ENCODE measurements at places on chromosomes 3 and 15.
A peak's percentile ranks its signal among the peaks of the same experiment; 100 is the strongest.

DNA sequence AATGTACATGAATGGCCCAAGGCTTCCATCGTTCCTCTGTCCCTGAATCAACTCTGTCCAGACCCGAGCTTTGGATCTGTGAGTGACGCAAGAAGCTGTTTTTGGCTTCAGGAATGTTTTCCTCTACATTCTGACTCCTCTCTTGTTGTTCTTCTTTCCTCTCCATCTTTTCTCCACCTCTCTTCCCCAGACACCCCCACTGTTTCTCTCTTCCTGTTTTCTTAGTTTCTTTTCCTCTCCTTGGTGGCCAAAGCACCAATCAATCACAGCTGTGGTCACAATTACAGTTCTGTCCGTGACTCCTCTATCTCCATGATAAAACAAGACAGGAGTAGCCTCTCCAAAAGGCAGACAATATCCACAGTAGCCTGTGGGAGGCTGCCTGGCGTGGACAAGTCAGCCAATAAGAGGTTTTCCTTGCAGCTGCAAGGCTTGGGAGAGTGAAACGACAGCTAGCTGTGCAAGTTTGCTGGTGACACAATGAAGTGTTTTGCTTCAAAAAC is 4.9 kb upstream of the TMEM212 start:
- peak; percentile 76 for DNase-seq

DNA sequence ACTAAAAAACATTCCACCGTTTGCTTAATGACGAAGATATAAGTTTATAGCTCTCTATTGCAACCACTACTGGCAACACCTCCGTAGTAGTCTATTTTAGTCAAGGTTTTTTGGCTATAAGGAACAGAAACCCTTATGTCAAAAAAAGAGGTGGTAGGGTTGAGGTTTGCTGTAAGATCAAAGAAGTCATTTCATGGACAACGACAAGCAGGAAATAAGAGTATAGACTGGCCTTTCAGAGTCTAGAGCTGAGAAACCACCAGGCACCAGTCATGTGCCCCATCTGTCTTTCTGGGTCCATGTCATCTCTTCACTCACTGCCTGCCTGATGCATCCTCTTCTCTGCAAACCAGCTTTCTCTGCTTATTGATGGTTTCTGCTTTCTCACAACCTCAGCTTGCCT is 42.7 kb downstream of the THBS1 start:
- no peak for DNase-seq

- DNase-seq, result no peak
Measured at GRCh38 chr15:90009301-90010022, 8.3 kb downstream of the ZNF710 start.

DNA sequence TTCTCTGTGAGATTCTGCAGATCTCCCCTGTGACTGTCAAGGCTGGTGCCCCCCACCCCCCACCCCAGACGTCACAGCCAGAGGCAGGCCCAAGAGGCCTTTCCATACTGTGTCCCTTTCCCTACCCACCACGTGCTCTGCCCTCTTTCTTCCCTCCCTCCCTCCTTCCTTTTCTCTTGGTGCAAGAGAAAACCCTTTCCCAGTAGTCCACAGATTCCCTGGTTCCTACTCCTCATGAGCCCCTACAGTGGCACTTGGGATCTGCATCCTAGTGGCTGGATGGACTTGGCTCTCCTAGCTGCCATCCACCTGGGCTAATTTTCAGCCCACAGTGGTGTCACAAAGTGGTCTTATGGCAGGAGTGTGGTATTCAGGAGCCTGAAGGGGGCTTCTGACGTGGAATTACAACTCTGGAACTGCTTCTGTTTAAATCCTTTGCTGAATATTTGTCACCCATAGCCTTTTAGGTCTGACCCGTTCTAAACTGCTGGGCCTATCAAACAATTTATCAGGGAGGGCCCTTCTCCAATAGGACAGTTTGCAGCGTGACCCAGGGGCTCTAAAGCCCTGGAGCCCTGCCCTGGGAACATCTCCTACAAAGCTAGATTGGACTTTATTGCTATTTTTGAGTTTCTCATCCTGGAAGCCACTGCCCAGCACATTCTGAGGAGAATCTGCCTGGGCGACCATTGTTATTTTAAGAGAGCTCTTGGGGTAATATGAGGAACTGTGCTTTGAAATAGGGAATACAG is 35.3 kb downstream of the KLF13 start:
- no peak for DNase-seq

DNA sequence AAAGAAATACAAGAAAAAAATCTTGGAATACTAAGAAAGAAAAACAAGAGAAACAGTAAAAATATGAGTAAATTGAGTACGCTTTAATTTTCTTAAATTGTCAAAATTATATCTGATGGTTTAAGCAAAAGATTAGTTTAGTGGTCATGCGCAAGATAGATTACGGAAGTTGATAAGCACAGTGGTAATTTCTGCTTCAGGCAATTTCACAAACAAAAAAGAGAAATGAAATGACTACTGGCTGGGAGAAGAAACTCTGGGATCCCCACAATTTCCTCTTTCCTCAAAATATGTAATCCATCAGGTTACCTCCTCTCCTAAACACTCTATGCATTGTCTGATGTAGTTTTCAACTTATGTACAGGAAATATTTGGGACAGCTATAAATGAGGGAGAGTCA is 9.0 kb downstream of the MYD88 start:
- no peak for DNase-seq

GRCh38 chr15:47742334-47742733 is 25.0 kb downstream of the SEMA6D start:
- no peak for DNase-seq

All from head of caudate nucleus (tissue), 42 donors.